ENCODE measurements at places on chromosomes 16 and 17.

DNA sequence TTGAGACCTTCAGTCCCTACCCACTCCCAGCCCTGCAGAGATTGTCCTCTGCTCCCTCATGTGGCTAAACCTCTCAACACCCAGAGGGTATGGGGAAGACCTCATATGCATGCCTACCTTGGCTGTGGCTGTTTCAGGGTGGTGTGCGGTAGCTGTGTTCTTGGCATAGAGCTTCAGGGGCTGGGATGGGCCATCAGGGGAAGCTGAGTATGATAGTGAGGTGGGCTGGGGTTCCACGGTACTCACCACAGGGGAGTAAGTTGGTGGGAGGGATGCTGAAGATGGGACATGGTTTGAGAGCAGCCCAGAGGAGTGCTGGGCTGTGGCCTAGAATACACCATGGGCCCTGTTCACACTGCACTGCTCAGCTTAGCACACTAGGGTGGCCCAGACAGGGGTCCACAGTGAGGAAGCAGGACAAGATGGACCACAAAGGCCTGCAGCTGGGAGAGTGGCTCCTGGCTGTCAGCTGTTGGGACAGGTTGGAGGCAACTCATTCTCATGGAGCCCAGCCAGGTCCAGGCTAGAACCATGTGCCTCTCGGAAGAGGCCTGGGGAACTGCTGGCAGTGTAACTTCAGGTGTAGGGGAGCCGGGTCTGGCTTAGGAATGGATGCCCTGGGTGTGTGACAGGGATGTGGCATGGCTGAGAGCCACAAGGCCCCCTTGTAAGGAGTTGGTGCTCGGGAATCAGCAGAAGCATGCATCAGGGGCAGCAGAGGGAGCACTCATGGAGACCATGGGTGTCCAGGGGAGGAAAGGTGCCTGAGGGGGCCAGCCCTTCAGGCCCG, 3.1 kb downstream of the MFAP4 start:
- no peak for DNase-seq

GRCh38 chr17:81307636-81308560, 12.8 kb upstream of the SLC38A10 start:
- no peak for DNase-seq

- DNase-seq = no peak
Measured at GRCh38 chr17:58516644-58517377, 2.4 kb upstream of the MTMR4 start.

- no peak for DNase-seq
Measured at GRCh38 chr16:583470-583814, 6.4 kb upstream of the RAB40C start.

DNA sequence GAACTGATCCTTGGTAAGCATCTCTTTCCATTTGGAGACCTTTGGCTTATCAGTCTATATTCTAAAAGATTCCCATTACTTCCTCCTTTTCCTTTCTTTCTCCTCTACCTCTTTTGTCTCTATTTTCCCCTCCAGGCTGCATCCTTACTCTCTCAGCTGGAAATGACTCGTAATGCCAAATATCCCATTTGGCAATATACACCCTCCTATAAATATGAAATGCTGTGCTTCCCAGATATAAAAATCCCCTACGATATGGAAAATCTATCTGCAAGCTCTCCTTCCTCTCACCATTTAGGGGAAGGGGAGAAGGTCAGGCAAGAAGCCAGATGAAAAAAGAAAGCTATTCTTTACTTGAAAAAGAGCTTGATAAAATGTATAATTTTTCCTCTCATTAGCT, 39.9 kb downstream of the XPO6 start:
- DNase-seq = no peak

GRCh38 chr17:69732272-69732918, 317.9 kb downstream of the MAP2K6 start:
- DNase-seq = no peak

- no peak for DNase-seq
Measured at GRCh38 chr17:21394265-21394664, 18.1 kb downstream of the KCNJ12 start.

DNA sequence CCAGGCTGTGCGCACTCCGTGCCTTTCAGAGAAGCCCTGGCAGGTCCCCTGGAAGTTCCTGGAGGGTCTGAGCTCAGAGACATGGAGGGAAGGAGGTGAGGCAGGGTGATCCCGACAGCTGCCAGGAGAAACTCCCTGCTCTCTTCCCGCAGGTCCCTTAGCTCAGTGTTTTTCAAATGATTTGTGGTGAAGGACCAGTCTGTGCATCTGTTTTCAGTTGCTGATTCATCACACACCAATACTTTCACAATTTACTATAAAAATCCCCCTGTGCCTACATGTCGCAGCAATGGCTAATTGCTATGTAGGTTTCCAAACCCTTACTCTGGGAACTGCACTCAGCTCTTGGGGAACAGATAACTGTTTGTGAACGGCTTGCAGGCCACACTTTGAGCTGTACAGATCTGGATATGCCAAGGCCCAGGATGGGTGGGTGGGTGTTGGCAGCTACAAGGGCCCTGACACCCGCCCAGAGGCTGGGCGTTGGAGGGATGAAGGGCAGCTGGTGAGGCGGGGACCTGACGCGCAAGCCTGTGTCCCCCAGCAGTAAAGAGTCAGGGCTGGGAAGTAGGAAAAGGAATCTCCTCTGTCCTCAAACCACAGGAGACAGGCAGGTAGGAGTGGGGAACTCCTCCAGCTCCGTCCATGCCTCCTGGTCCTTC, 20.5 kb upstream of the EMP2 start:
- no peak for DNase-seq

DNA sequence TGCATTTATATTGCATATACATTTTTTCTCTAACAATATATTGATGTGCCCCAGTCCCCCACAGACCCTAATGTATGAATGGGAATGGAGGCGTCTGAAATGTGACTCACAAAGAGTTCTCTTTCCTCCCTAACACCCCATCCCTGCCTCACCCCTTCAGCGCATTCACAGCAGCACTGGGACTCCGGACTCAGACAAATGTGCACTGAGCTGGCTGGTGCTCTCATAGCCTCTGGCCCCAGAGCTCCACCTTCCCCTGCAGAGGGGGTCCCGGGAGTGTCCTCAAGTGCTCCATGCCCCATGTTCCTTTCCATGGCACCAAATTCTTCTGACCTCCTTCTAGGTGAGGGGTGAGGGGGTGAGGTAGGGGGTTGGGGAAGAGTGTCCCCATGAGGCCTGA, 20.6 kb downstream of the NPTX1 start:
- no peak for DNase-seq

- DNase-seq = no peak
Measured at GRCh38 chr16:89815639-89816348, 653 bp downstream of the FANCA start.

DNA sequence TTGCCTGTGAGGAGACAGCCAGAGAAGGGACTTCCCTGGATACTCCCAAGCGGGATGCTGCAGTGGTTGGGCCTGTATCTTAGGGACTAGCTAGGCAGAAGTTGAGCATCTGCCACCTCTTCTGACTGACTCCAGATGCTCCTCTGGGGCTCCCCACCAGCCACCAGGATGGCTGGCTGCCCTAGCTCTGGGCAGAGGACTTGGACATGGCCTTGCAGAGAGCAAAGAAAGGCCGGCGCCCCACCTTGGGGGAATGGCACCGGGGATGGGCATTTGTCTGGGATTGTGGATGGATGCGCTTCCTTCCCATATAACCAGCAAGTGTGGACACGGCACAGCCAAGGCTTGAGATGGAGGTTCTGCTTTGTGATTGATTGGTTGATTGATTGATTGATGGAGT, 69.0 kb downstream of the OR1D5 start:
- no peak for DNase-seq

DNA sequence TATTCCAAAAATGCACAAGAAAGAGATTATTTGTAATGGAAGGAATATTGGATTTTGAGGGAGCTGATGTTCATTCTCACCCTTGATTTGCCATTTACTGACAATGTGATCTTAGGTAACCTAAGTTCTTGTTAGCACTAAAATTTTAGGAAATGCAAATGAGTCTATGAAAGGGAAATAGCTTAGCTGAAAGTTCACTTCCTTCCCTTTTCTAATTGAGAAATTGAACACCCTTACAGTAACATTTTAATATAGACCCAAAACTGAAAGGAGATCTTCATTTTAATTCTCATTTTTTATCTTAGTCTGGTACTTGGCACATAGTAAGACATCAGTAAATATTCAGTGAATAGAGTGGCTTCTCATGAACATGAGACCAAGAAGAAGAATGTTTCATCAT, 10.9 kb upstream of the WSB1 start:
- no peak for DNase-seq

DNA sequence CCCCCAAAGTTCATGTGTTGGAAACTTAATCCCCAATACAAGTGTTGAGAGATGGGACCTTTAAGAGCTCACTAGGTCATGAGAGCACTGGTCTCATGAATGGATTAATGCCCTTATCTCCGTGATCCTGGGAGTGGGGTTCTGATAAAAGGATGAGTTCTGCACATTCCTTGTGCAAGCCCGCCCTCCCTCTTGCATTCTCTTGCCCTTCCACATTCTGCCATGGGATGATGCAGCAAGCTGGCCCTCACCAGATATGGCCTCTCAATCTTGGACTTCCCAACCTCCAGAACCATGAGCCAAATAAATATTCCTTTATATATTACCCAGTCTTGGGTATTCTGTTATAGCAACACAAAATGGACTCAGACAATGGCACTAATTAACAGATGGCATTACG, 14.1 kb downstream of the GLG1 start:
- no peak for DNase-seq
